ENCODE measurements at places on chromosomes 16 and 17.

- peak; percentile 53 for DNase-seq
Observed at GRCh38 chr16:81521141-81521626, 76.6 kb downstream of the CMIP start.

DNA sequence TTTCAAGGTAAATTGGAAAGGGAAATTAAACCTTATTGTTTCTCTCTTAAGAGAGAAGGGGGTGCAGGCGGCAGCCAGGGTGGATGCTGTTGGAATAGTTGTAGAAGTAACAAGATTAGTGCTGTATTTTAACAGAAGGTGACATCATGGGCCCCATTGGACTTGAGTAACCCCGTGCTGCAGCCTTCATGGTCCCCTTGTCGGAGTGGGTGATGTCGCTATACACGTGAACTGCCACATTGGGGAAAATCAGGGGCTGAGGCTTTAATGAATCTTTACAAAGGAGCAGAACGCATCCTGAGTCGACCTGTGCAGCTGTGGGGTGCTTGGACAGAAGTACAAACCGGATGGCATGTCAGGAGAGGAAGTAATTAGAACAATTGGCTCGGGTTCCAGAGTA is 3.2 kb downstream of the SNX11 start:
- DNase-seq, result no peak

DNA sequence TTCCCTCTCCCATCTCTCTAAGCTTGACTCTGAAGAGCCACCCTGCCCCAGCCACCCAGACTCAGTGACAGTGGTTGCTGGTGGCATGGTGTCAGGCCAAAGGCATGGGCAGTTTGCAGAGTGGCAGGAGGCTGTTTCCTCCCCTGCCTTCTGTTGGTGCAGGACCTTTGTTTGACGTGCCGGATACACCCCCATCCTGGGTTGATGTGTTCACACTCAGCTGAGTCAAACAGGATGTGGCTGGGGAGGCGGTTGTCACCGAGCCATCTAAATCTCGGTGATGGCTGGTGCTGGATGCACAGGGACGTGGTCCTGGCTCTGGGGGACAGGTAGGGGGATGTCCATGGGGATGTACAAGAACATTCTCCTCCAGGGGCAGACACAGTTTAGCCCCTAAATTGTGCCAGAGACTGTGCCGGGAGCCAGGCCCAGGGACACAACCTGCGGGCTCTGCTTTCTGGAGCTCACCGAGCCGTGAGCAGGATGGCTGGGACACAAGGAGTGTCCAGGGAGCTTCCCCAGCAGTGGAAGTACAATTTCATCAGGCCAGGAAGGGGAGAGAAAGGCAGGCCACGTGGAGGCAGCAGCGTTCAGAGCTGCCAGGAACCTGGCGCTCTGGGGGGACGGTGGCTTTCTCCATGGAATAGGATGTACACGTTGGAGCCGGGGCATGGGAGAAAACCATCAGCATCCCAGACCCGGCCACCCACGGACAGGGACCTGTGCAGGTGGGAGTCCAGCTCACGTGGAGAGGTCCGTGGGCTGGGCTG is 264.2 kb downstream of the SEC14L1 start:
- DNase-seq, result no peak

GRCh38 chr17:13346081-13346533 is 255.6 kb downstream of the HS3ST3A1 start:
- no peak for DNase-seq

GRCh38 chr16:53745753-53746266 is 41.9 kb downstream of the FTO start:
- no peak for DNase-seq

DNA sequence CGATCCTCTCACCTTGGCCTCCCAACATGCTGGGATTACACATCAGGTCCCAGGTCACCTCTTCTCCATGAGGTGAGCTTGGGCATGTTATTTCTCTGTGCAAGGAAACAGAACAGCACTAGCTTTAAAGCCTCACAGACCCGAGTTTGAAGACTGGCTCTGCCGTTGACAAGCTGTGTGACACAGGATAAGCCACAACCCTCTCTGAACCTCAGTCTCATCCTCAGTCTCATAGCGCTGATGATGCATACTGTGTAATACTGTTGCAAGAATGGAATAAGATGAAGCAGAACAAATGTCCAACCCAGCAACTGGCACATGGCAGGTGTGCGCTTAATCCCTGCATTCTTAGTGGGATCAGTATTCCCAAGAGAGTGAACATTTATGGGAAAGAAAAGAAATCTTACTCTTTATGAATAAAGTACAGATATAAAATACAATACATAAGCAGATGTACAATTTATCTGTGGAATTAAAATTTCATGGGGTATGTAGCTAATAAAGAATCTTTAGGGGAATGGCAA is 43.5 kb downstream of the ABAT start:
- DNase-seq, result no peak

DNA sequence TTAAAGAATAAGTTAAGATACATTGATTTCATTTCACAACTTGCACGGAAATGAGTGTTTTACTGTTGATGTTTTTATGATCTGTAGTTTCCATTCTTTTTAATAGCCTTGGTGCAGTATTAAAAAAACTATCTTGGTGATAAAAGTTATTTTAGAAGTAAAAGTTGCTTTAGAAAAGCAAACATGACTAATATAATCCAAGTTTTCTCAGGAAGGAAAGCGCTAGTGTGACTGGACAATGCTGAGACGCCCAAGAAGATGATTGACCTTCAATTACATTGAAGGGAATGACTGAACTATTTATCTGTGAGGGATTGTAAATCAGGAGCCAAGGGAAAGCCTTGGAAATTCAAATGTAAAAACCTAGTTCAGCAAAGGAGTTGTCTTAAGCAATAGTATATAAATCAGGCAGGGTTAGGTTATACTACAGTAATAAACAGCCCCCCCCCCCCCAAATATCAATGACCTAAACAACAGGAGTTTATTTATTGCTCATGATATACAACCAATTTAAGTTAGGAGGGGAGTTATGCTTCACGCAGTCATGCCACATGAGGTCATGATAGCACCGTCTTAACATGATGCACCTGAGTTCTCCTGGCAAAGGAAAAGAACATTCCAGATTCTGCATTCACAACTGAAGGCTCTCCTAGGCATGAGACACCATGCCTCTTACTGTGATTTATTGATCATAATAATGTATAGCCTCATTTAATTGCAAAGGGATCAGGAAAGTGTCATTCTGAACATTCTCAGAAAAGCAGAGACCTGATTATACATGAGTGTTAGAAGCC is 443.8 kb downstream of the CDH13 start:
- no peak for DNase-seq

DNA sequence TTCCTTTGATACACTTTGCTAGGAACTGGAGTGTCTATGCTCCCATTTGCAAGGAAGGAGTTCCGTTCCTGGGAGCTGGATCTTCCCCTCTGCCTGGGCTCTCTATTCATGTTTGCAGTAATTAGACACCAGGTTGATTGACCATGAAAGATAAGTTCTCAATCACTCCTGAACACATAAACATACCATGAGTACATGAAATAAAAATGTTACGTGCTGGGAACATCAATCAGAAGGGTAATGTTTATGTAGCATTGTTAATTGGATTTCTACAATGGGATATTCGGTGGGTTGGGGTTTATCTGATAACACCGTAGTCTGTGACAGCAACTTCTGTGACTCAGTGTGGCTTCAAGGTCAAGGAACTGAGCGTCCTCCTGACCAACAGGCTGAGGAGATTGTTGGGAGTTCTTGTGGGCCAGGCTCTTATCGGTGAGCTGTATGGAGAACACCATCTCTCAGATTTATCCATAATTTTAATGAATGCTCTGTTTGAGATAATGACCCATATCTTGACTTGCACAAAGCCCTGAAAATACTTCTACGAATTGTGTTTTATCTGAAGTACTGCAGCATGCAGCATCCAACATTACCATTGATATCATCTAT is 136.4 kb downstream of the NPIPB5 start:
- DNase-seq, result no peak

DNA sequence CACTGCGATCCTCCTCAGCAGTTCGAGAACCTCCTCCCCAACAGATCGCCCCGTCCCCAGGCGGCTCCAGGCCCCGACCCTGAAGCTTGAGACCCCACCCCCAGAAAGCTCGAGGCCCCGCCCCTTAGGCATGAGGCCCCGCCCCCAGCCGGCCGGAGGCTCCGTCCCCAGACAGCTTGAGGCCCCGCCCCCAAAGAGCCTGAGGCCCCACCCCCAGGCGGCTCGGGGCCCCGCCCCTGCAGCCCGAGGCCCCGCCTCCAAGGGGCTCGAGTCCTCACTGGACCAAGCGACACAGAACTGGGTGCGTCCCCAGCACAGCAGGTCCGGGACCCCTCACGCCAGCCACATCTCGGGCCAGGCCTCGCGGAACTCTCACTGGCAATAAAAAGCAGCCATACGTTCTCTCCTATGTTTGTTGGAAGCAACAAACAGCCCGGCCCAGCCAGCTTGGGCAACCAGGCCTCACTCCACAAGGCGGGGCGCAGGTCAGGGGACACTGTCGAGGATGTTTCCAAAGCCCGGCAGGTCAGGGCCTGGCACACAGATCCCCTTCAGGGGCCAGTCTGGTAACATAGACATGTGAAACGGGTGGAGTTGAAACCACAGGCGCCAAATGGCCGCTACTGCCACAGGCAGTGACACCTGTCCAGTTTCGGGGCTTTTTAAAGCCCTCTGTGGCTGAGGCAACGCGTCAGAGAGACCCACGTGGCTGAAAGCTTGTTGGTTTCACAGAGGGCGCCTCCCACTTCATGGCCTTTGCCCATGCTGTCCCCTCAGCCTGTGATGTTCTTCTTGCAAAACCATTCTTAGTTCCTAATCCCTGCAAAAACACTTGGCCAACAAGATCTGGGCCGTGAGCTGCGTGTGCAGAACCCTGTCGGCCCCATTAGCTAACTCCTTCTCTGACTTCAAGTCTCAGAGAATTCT is 224.2 kb downstream of the PARN start:
- DNase-seq, result no peak

GRCh38 chr17:57697891-57698711 is 47.0 kb downstream of the CCDC182 start:
- DNase-seq, result no peak

DNA sequence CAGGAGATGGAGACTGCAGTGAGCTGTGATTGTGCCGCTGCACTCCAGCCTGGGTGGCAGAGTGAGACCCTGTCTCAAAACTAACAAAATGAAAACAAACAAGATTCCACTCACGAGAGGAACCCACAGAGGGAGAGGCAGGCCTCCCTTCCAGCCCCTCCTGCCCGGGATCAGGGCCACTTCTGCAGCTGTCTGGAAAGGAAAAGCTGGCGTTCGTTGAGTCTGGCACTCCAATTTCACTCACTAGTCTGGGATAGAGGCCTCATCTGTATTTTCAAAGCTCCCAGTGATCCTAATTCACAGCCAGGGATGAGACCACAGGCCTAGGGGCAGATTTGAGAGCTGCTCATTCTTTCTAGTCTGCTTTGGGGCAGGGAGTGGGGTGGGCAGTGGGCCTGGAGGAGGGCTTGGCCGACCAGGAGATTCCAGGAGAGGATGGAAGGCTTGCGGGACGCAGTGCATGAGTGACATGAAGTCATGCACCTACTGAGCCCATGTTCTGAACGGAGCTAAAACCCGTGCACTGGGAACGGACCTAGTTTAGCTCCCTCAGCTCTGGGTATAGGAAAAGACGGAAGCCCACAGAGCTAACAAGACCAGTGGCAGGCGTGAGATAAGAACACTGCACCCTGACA is 54.0 kb downstream of the COTL1 start:
- no peak for DNase-seq

- no peak for DNase-seq
Observed at GRCh38 chr16:87696726-87697125, 69.1 kb downstream of the KLHDC4 start.

DNA sequence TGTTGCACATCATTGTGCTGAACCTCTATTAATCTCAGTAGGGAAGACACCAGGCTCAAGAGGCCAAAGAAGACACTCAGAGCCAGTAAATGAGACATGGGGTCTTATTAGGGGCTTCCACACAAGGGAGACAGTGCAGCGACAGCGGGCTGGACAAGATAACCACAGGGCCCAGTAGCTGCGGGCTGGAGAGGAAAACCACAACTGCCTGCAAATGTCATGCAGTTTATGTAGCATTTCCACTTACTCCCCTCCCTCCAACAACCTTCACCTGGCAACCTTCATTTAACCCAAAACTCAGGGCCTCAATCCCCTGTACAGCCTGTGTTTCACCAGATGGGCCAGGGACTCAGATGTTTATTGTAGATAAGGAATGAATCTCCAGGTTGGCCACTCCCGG is 185.6 kb downstream of the UTP18 start:
- DNase-seq, result no peak

DNA sequence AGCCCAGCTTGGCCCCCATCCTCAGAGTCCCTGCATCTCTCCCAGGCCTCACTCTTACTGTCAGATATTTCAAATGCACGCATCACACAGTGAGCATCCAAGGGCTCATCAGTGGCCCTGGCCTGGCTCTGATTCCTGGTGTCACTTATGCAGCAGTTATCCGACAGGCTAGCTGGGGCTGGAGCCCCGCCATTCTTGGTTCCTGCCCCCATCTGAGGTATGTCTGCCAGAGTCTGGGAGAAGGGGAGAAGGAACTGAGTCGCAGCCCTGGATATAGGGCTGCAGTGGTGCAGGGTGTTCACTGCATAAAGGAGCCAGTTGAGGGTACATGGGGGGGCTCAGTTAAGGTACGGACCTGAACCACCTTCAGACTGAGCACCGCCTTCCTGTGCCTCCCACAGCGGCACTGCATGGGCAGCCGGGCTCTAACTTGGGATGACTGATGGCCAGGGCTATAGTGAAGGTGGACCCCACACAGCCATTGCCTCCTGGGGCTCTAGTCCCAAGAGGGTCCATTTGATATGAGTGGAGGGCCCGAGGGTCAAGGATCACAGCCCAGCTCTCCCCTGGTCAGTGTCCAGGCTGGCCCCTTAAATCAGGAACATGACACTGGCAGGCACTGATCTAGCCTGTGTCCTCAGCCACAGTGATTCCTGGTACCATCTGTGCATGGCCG is 1.8 kb upstream of the RASD1 start:
- no peak for DNase-seq

GRCh38 chr16:5922686-5923085 is 825.1 kb upstream of the EEF2KMT start:
- no peak for DNase-seq

DNA sequence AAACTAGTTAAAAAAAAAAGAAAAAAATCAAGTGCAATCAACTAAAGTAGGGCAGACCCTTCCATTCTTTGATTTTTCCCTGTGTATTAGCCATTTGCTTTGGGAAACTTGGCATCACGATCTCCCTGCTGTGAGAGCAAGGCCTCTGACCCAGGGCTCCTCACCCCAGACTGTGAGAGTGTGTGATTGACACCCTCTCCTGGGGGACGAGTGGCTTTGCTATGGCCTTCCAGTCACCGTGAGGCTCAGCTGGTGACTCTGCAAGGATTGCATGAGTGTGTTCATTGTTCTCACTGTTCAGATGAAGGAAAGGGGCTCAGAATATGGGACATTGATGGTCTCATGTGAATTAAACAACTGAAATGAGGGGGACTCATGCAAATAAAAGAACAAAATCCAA is 69.0 kb upstream of the BCAR1 start:
- DNase-seq, result no peak

All from hypothalamus (tissue), 51 donors.